Ecto neural progenitor cell (in vitro differentiated cells): ENCODE measurements at places on chromosomes 5 and 9.
A peak's percentile ranks its signal among the peaks of the same experiment; 100 is the strongest.

GRCh38 chr9:129673602-129674001, 8.2 kb downstream of the PRRX2 start:
- DNase-seq, result no peak

- no peak for DNase-seq
These were observed 61.3 kb upstream of the SMC5 start for GRCh38 chr9:70197216-70198044.

- no peak for DNase-seq
These were observed 1.1 kb upstream of the LRRC70 start for GRCh38 chr5:62577488-62577887.

- DNase-seq, result peak; percentile 70
These were observed 508 bp upstream of the SNCAIP start for GRCh38 chr5:122311497-122311960.

DNA sequence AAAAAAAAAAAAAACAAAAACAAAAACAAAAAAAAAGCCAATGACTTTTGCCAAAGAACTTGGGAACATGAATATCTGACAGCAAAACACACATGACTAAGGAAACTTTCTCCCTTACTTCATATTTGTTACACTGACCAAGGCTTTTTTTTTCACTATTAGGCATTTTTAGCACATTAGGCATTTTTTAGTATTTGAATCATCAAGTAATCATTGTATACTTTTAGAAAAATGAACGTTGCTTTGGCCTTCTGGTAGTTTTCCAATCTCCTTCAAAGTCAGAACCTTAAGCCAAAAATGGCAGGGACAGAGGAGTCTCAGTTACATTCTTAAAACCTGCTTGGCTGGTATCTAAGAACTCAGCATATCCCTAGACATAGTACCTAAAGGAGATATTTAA, 19.3 kb downstream of the NREP start:
- no peak for DNase-seq

DNA sequence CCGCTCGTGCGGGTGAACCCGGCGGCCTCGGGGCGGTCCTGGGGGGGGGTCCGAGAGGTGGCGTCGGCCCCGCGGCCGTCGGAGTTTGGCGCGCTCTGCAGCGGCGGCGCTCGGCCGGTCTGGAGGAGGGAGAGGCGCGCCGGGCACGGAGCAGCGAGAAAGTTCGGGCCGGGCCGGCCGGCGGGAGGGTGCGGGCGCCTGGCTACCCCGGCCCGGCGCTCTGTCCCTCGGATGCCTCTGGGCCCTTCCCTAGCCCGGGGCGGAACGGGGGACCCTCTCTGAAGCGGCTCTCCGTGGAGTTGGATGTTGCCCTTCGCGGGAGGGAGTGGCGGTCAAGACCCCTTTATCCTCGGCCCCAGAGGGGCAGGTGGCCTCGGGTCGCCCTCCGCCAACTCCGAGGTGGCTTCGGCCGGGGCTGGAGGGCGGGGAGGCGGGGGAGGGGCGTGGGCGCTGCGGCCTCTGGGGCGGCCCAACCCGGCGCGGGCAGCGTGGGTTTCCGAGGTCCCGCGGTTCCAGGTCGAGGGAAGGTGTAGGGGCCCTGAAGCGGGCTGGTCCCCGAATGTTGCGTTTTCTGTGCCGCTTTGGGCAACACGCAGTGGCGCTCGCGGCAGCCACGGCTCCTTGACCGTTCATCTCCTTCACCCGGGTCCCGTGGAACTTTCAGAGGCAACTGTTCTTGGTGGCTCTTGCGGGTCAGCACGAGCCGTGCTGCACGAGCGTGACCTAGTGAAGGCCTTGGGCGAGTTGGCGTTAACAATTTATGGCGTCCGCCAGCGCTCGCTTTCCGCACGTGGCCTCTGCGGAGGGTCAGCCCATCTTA, 290.5 kb downstream of the DOCK8 start:
- peak; percentile 52 for DNase-seq

DNA sequence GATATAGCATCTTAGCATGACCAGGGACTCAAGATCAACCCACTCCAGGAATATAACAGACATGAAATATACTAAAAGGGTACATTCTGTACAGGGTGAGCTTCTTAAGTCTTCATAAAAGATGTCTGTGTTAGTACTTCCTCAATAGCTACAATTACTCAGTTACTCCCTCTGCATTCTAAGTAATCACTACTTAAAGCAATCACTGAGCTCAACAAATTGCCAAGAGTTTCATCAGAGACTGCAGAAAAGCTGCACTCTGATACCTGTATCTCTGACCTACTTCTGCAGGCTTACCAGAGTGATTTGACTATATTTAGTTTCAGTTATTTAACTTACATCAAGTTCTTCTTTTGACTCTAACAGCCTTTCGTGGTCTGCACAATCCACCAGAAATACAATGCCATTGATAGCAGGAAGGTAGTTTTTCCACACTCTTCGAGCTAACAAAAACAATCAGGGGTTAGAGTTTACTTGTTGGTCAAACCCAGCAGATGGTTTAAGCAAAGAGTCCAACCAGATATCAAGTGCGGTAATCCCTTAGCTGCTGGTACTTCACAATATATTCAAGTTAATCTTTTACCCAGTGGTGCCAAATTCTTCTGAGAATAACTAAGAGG, 23.3 kb downstream of the SAR1B start:
- no peak for DNase-seq

GRCh38 chr9:36598273-36598672, 25.6 kb downstream of the MELK start:
- DNase-seq, result no peak

GRCh38 chr5:170491479-170491878, 12.3 kb upstream of the KCNIP1 start:
- DNase-seq, result no peak

DNA sequence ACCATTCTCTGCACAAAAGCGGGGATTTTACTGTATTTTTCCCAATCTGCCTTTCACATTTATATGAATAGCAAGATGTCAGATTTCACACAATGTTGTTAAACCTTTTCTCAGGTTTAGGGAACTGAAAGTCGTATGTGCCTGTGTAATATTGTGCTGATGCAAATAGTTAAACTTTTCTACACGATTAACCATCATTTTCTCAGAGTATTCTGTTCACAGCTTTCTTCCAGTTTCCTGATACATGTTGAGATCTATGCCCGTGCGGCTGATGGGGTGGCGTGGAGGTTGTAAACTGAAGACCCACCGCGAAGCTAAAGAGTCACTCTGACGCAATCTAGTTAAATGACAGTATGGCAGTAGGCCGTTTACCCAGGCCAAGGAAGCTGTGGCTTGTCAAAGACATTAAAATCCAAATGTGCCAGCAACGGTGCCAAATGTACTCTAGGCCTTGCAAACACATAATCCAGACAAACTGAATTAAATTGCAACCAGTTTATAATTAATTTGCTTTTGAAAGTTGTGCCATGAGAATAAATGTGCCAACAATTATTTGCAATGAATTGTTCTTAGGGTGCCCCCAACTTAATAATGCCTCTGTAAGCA, 145.7 kb downstream of the EBF1 start:
- DNase-seq, result no peak

DNA sequence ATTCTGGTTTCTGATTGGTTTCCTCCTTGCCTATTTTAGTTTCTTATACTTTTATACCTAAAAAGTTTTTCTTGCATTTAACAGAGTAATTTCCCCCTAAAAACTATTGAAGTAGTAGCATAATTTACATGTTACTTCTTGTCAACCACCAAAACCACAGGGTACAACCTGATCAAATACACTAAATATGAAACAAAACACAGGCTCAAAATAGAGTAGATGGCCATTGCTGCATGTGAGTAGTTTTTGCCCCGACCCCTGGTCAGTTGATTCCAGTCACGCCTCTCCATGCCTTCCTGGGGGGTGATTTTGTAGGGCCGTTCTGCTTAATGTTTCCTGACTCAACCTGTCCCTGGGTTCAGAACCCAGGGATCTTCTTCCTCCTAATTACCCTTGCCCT, 101.8 kb downstream of the TLE4 start:
- DNase-seq, result no peak

DNA sequence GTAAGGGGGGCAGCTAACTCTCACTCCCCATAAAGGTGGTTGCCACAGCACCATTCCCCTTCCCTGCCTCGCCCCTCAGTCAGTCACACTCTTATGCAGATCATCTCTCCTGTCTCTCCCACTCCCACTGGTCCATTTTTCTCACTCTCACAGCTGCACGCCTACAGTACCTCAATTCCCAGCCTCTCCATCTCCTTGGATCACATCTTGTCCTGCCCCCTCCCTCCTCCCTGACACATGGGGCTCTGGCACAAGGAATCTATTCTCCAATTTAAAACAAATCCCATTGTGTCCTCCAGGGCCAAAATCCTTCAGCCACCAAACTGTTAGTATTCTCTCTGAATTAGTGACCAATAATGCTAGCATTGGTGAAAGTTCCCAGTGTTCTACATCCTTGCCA, 114.4 kb downstream of the AUH start:
- no peak for DNase-seq

GRCh38 chr5:161306351-161306995, 240.1 kb downstream of the GABRB2 start:
- no peak for DNase-seq

- no peak for DNase-seq
These were observed 337.4 kb upstream of the GRIA1 start for GRCh38 chr5:153153086-153153485.

DNA sequence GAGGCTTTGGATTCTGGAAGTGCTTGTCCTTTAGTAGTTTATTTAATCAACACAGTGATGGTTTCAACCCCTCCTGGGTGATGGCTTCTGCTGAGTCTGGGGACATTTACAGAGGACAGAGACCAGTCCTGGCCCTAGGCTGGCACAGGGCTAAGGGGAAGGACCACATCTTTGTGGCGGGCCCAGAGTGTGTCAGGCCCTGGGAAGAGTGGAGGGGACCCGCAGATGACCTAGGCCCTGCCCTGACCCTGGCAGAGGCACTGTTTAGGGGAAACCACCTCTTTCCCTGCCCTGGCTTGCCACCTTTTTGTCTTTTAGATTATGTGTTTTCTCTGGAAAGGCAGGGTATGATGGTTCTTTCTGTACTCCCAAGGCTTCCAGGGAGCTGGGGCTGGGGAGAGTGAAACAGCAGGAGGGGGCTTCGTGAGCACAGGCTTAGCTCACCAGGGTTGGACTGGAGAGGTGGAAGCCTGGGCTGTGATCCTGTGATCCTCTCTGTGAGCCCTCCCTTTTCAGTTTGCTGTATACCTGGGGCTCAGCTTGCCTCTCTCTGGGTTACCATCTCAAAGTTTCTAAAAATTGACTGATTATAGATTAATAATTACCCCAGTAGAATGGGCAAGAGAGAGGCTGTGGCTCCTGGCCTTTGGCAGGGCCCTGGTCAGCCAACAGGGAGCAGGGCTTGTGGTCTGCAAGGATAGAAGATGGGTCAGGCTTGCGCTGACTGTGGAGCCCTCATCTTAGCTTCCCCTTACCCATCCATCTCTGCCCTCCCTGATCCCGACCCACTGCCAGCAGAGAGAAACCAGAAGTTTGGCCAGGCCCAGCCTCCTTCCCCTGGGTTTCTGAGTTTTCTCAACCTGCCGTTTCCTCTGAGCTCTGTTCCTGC, 1.7 kb upstream of the SYNPO start:
- DNase-seq, result no peak

GRCh38 chr9:76634356-76635054, 129.7 kb upstream of the PCA3 start:
- no peak for DNase-seq

DNA sequence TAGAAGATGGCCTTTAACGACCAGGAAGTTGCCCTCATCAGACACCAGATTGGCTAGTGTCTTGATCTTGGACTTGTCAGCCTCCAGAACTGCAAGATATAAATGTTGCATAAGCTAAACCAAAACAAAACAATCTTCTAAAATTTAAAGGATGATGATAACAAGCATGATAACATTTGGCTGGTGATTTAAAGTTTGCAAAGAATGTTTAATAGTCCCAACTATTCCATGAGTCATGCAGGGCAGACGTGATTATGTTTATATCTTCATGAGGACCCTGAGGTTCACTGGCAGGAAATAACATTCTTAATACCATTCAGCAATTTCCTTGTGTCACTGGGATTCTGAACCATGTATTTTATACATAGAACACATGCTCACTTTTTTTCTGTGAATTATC, 319.8 kb downstream of the HCN1 start:
- DNase-seq, result no peak

- DNase-seq, result no peak
These were observed 95.3 kb downstream of the RGS3 start for GRCh38 chr9:113558632-113559502.

GRCh38 chr5:91357806-91358205, 25.3 kb downstream of the ARRDC3 start:
- DNase-seq, result no peak

DNA sequence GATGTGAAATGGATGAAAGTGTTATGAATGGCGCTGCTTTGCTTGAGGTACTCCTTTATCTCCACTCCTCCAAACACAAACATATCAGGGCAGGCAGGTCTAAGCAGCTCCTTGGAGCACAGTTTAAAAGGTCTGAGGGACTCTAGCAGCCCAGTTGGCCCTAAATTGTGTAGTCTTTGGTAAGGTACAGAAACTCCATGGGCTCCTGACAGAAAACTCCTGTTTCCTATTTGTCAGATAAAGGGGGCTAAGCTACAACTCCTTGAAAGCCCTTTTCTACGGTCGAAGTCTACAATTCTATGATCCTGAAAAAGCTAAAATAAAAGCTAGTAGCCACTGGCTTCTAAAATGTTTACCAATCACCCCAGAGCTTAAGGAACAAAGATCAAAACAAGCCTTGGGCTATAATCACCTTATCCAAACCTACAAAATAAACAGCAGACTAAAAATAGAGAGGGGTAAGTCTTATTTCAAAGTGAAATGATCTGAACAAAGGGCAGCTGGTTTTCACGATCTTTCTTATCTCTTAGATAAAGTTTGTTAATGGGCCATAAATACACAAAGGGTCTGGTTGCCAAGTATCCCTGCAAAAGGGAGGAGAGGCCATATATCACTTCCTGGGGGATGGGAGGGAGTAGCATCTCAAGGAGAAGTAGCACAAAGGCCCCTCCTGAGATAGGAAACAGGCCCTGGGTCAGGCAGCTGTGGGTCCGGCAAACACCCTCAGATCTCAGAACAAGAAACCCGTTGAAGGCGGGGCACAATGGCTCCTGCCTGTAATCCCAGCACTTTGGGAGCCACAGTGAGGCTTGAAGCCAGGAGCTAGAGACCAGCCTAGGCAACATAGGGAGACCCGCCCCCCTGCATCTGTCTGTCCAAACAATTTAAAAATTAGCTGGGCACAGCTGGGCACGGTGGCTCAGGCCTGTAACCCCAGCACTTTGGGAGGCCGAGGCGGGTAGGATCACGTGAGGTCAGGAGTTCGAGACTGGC, 28.3 kb upstream of the DENND4C start:
- DNase-seq, result peak; percentile 47

GRCh38 chr9:81656871-81657337, 32.4 kb downstream of the TLE1 start:
- DNase-seq, result no peak

DNA sequence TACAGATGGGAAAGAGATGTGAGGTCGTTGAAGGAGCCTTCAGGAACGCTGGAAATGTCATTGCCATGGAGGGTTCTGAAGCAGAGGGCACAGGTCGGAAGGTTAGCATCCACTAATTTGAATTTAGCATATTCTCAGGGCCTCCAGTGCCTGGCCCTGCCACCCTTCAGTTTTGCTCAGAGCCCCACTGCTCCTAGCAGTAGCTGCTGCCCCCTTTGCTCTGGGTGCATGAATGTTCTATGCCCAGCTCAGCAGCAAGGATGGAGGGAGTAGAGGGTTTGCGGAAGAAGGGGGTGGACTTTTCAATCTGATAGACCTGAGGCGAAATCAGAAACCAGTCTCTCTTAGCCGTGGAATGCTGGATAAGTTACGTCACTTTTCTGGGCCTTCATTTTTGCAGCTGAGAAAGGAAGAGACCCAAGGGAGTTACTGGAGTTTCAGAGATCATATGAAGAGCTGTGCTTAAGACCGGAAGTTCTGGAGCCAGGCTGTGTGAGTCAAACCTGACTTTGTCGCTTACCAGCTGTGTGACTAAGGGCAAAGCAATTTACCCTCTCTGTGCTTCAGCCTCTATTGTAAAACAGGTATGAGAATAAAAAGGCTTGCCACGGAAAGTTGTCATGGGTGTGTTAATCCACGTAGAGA, 133.2 kb upstream of the PANK3 start:
- DNase-seq, result peak; percentile 19
